ENCODE measurements at places on chromosomes 16 and 17. TPM values are rescaled to one million over a fixed set of nuclear protein-coding genes. Genes with fewer than 3 reads are reported as not detected.

The ALOX15B gene
- total RNA-seq = not detected

The TNK1 gene
- total RNA-seq = 1.6 TPM

The NUPR1 gene
- 3.8 TPM for total RNA-seq

The JPH3 gene
- 9.3 TPM for total RNA-seq

The TVP23A gene
- 0.34 TPM for total RNA-seq

The TBX6 gene
- 0.22 TPM for total RNA-seq

The CCDC182 gene
- total RNA-seq = not detected

The NPIPB6 gene
- 1.7 TPM for total RNA-seq

The OR3A3 gene
- total RNA-seq = not detected

The CDH15 gene
- 0.17 TPM for total RNA-seq

The HS3ST3A1 gene
- total RNA-seq = 7.6 TPM

- DNase-seq = peak; percentile 8
Measured at GRCh38 chr17:33049781-33050414, 58.3 kb downstream of the SPACA3 start.

DNA sequence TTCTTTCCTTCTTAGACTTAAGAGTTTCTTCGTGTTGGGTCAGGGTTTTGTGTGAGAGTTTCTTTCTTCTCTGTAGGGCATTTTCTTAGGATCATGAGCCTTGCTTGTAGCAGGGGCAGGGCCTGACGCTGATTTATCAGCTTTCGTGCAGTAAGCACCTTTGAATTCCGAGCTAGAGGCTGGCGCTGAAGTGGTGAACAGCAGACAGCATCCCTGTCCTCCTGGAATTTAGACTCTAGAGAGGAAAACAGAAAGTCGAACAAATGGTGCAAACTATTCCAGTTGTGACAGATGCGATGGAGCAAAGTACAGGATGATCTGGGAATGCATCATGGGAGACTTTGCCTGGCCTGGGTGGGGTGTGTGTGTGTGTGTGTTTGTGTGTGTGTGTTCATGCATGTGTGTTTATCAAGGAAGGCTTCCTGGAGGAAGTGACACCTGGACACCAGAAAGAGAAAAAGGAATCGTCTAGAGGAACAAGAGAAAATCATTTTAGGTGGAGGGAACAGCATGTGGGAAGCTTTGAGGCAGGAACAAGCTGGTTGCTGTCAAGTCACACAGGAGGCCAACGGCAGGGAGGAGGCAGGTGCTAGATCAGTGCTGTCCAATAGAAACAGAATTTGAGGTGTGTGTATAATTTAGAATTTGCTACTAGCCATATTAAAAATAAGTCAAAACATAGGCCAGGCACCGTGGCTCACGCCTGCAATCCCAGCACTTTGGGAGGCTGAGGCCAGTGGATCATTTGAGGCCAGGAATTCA is 60.2 kb downstream of the WWP2 start:
- no peak for DNase-seq

DNA sequence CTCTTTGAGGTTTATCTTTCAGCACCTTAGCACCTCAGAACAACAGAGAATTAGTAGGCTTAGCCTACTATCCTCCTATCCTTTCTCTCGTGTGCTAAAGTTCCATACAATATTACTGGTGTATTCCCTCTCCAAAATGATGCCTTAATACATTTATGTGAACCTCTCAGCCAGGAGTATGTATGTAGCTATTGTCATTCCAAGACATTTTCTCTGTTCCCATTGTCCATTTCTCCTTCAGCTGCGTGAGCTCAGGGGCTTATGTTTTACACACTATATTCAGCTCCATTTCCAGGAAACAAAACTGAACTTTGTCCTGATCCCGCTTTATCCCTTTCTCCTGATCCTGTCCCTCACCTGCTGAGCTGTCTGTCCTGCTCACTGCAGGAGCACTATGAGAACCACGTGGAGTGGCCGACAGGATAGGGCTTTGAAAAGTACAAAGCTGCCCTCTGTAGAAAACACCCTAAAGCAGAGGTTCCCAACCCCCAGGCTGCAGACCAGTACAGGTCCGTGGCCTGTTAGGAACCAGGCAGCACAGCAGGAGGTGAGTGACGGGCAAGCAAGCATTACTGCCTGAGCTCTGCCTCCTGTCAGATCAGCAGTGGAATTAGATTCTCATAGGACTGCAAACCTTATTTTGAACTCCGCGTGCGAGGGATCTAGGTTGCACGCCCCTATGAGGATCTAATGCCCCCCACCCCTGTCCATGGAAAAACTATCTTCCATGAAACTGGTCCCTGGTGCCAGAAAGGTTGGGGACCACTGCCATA is 55.7 kb downstream of the CENPV start:
- no peak for DNase-seq

- no peak for DNase-seq
Measured at GRCh38 chr17:42178817-42179216, 2.1 kb downstream of the KCNH4 start.

GRCh38 chr17:28239271-28239624 is 79.8 kb upstream of the TMEM97 start:
- no peak for DNase-seq

GRCh38 chr17:41516830-41517283 is 1.8 kb downstream of the KRT15 start:
- DNase-seq = no peak

GRCh38 chr16:47034455-47034854 is 61.0 kb upstream of the DNAJA2 start:
- DNase-seq = no peak

GRCh38 chr17:4941319-4941610 is 1.2 kb downstream of the RNF167 start:
- DNase-seq = no peak

GRCh38 chr17:15651583-15652110 is 32.1 kb upstream of the FBXW10B start:
- DNase-seq = peak; percentile 98

- peak; percentile 79 for DNase-seq
Measured at GRCh38 chr17:82859431-82860403, 19.9 kb upstream of the ZNF750 start.

- no peak for DNase-seq
Measured at GRCh38 chr17:40075942-40076498, 13.3 kb downstream of the THRA start.

DNA sequence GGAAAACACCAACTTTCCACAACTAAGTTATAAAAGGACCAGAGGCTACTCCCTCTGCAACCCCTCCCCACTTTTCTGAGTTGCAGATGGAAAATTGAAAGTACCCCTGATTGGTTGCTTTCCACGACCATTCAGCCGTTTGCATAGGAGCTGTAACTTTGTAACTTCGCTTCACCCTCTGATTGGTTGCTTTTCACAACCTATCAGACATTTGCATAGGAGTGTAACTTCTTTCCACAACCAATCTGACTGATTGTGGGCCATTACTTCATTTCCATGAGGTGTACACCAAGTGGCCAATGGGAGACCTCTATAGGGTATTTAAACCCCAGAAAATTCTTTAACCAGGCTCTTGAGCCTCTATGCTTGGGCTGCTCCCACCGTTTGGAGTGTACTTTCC is 644.1 kb downstream of the WWOX start:
- DNase-seq = no peak

- no peak for DNase-seq
Measured at GRCh38 chr16:1119766-1120576, 23.9 kb upstream of the C1QTNF8 start.

GRCh38 chr16:10519929-10520868 is 60.2 kb downstream of the EMP2 start:
- DNase-seq = no peak

DNA sequence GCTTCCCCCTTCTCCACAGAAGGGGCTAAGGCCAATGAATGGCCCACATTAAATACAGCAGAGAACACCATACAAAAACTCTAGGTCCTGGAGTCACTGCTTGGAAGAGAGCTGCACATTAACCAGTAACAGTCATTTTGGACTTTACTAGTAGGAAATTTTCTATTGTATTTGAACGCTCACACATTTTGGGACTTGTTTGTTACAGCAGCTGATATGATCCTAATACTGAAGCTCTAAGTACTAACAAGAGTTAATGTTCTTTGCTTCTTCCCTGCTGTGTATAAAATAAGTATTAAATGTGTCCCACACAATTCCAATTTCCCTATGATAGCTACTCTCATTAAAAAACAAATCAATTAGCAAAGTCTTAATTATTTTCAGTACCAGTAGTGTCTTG is 148.3 kb upstream of the IRX3 start:
- no peak for DNase-seq

GRCh38 chr17:76506408-76507345 is 5.5 kb upstream of the RHBDF2 start:
- no peak for DNase-seq

- no peak for DNase-seq
Measured at GRCh38 chr16:84031556-84031955, 11.0 kb downstream of the SLC38A8 start.

DNA sequence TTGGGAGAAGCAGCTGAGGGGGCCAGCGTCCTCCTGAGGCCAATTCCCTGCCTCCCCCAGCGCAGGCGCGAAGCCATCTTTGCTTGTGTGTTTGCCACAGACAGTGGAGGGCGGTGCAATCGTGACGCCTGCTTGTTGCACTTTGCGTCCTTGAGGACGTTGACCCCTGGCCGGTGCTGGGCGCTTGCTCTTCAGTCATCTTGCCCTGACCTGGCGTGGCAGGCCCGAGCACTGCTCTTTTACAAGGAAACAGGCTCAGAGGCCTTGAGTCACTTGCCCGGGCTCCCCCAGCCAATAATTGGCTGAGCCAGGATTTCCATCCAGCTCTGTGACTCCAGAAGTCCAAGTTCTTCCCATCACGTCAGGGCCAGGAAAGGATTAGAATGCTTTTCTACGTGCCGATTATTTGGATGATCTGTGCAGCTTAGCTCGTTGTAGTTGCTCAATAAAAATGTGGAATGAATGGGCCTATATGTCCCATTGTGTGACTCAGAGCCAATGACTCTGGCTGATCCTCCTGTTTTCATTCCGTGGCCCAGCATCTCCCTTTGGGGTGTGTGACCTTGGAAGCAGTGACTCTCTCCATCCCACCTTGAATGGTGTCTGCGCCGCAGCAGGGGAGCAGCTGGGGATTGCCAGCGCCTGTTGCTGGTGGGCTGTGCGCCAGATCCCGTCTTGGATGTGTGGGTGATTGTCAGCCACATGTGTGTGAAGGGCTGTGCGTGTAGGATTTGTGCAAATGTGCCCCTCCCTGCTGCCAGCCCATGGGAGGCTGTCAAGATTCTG is 214.1 kb downstream of the SEC14L1 start:
- peak; percentile 93 for DNase-seq

GRCh38 chr16:67782567-67783352 is 23.6 kb downstream of the RANBP10 start:
- DNase-seq = no peak

DNA sequence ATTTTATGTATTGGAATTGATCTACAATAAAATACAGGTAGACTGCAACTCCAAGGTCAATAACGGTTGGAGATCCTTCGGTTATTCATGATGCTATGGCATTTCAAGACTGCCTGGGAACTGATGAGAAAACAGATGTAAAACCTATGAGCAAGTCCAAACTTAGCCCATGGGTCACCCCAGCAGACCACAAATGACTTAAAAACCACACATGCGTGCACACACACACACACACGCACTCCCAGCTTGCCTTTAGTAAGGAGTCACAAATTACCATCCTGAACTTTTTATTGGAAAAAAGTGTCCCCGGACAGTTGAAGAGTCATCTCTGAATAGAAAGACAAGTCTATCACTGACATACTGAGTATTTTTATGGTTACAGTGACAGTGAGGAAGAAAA is 26.7 kb downstream of the TRIM25 start:
- peak; percentile 4 for DNase-seq

DNA sequence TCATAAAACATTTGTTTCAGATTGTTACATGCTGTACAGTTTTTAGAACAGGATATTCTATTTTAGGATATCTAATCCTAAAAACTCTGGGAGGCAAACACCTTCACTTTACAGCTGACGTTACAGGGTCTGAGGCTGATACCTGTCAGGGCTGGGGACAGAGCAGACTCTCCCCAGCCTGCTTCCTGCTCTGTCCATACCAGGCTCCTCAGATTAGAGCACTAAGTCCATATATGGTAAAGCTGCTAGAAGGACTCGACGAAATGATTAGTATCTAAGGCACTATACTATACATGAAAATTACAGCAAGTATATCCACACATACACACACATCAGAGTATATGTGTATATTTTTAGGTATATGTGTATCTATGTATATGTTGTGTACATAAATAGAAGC is 125.2 kb downstream of the ZFHX3 start:
- no peak for DNase-seq

GRCh38 chr16:16080465-16081065 is 131.1 kb downstream of the ABCC1 start:
- DNase-seq = no peak

DNA sequence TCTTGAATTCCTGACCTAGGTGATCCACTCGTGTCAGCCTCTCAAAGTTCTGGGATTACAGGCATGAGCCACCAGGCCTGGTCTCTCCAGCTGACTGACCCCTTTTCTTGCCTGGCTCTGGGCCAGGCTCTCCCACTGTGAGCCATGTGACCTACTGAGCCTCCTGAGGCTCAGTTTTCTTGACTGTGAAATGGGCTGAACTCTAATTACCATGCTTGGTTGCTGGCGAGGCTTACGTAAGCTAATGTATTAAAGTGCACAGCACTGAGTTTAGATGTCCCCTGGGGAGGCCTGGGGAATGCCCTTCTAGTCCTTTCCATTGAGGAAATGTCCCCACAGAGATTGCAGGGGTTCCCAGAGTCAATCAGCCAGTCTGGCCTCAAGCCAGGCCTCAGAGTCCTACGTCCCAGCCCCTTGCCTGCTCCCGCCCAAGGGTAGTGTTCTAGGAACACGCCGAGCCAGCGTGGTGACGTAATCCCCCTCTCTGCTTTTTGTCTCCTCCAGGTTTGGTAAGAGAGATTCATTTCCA is 45.8 kb upstream of the LGALS9 start:
- DNase-seq = no peak

DNA sequence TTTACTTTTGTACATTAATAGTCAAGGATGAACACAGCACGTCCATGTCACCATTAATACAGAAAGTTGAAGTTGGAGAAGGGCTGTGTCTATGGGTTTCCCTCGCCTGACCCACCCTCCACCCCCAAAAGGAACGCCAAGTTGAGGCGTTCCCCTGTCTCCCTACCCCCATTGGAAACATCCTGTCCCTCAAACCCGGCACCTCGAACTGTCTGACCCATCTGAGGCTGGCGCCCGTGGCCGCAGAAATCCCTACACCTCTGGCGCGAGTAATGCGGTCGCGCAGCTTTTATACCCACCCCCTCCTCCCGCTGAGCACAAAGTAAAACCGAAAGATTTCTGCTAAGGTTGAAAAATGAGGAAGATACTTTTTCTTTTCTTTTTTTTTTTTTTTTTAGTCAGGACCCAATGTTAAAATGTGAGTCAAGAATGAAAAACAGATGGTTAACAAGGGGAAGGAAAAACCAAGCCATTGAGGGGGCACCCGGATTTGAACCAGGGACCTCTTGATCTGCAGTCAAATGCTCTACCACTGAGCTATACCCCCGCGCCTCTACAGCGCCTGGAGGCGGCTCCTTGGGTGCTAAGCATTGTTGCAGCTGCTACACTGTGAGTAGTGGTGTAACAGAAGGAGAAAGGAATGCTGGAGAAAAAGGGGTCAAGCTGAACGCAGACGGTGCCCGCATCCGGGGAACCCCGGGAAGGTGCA is 887 bp upstream of the LASP1 start:
- peak; percentile 76 for DNase-seq

DNA sequence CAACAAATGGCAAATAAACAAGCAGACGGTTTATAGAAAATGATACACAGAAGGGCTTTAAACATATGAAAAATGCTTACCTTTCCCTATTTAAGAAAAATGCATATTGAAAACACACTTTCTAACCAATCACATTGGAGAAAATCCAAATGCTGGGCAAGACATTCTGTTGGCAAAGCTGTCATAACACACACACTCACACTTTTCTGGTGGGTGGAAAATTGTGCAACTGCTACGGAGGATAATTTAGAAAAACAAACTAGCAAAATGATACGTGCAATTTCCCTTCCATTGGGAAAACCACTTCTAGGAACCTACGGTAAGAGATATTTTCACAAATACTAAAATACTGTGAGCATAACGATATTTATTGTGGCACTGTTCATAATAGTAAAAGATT is 9.8 kb upstream of the MYH3 start:
- DNase-seq = no peak

All from astrocyte (in vitro differentiated cells and primary cell).